ENCODE measurements at places on chromosomes 7 and 10.

DNA sequence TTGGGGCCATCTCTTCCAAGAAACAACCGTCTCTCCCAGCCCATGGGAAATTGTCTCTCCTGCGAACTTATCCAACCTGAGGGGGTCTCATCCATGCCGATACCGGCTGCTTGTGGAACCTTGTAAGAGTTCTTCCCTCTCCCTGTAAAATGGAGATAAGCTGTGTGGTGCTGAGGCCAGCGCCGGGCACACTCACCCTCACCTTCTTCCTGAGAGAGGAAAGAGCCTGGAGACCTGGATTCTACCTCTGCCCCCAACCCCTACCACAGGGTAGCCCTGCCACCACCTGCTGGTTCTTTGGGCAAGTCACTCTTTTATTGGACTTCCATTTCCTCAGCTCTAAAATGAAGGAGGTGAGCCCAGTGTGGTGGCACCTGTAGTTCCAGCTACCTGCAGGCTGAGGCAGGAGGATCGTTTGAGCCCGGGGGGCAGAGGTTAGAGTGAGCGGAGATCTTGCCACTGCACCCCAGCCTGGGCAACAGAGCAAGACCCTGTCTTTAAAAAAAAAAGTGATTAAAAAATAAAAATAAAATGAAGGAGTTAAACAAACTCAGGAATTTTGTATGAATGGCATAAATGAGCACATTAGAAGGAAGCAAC is 38.4 kb upstream of the PSAP start:
- no peak for DNase-seq

- DNase-seq = peak; percentile 28
Measured at GRCh38 chr10:130362308-130362761, 226.1 kb downstream of the GLRX3 start.

GRCh38 chr10:79357180-79357579 is 9.9 kb downstream of the PPIF start:
- no peak for DNase-seq

DNA sequence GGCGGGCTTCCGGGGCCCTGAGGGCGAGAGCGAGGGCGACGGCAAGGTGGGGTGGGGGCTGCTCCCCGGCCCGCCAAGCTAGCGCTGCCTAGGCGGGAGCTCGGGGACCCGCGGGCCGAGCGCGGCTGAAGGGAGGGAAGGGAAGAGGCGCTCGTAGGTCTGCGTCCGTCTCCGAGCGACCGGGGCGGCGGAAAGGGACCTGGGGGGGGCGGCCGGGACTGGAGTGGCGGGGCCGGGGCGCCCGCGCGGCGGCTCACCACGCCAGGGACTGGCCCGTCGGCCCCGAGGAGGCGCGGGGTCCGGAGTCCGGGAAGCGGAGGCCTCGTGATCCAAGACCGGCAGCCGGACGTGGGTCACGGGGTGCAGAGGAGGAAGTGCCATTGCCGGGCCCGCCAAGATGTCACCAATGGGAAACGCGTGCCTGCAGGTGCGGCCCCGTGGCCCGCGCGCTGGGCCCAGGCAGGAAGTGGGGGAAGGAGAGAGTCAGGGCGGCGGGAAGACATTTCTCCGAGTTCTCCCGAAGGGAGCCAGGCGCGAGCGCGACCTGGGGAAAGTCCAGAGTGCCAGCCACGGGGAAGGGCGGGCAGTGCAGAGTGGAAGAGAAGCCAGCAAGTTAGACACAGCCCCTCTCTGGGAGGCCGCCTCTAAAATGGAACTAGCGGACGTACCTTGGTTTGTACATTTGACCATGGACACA is 11.9 kb downstream of the HNRNPF start:
- peak; percentile 90 for DNase-seq

GRCh38 chr7:133807624-133808492 is 319.3 kb upstream of the LRGUK start:
- DNase-seq = no peak
